ENCODE measurements at places on chromosomes 6 and 20.

- DNase-seq: no peak
Observed at GRCh38 chr6:81450180-81450579, 302.3 kb downstream of the TENT5A start.

DNA sequence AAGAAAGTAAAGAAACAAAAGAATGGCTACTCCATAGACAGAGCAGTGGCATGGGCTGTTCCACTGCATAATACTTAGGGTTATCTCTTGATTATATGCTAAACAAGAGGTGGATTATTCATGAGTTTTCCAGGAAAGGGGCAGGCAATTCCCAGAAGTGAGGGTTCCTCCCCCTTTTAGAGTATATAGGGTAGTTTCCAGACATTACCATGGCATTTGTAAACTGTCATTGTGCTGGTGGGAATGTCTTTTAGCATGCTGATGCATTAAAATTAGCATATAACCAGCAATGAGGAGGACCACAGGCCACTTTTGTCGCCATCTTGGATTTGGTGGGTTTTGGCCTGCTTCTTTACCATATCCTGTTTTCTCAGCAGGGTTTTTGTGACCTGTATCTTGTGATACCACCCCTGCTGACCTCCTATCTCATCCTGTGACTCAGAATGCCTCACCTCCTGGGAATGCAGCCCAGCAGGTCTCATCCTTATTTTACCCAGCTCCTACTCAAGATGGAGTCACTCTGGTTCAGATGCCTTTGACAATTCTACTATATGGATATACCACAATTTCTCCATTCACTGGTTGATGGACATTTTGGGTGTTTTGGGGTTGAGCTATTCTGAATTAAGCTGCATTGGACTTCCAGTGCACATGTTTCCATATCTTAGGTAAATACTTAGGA is 280.6 kb downstream of the FARS2 start:
- DNase-seq: no peak

GRCh38 chr6:19864285-19864684 is 27.1 kb downstream of the ID4 start:
- DNase-seq: no peak

- DNase-seq: no peak
Observed at GRCh38 chr6:101783287-101783686, 389.8 kb downstream of the GRIK2 start.

DNA sequence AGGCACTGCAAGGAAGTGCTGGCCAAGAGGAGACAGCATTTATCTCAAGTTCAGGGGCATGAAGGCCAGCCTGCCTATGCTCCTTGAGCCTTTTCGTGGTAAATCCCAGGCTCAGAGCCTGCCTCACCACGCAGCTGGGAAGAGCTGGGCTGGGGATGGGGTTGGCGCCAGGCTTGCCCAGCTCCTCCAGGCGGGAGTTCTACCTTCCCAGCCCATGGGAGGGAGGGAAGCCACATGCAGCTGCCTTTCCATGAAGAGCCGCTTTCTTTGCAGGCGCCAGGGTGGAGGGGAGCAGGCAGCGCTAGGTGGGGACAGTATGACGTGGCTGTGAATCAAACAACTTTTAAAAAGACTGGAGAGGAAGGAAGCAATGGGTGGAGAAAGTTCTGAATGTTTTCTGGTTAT is 19.5 kb upstream of the SIRT5 start:
- no peak for DNase-seq

GRCh38 chr20:48626226-48626937 is 201.4 kb downstream of the PREX1 start:
- DNase-seq: no peak

DNA sequence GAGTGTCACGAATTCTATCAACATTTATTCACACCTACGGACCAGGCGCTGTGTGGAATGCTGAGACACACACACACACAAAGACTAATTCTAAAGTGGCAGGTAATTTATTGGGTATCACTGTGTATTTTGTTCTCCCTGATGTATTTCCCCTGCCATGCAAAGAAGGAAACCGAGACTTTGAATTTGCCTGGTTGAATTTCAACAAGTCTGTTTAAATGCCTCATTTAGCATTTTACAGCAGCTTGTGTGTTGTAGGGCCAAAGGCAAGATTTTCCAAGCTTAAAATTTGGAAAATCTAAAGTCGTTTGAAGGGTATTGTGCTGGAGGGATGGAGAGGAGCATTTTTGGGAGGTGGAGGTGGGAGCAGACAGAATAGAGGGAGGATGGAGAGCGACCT is 274.4 kb upstream of the ZFP64 start:
- DNase-seq: no peak

GRCh38 chr6:39231521-39232243 is 2.4 kb upstream of the KCNK5 start:
- DNase-seq: no peak

DNA sequence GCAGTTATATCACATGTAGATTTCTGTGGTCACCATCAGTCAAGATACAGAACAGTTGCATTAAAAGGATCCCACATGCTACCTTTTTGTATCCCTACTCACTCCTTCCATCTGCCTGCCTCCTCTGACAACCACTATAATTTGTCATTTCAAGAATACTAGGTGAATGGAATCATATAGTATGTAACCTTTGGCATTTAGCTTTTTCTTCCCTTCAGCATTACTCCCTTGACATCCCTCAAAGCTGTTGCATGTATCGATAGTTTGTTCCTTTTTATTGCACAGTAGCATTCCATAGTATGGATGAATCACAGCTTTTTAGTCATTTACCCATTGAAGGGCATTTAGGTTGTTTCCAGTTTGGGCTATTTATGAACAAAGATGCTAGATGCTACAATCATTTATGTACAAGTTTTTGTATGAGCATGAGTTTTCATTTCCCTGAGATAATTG is 26.1 kb downstream of the NCOA7 start:
- DNase-seq: no peak

GRCh38 chr6:7060769-7061516 is 46.8 kb upstream of the RREB1 start:
- no peak for DNase-seq

- DNase-seq: no peak
Observed at GRCh38 chr20:63186528-63187316, 29.2 kb downstream of the YTHDF1 start.

GRCh38 chr6:139748353-139749146 is 374.1 kb upstream of the CITED2 start:
- DNase-seq: no peak

DNA sequence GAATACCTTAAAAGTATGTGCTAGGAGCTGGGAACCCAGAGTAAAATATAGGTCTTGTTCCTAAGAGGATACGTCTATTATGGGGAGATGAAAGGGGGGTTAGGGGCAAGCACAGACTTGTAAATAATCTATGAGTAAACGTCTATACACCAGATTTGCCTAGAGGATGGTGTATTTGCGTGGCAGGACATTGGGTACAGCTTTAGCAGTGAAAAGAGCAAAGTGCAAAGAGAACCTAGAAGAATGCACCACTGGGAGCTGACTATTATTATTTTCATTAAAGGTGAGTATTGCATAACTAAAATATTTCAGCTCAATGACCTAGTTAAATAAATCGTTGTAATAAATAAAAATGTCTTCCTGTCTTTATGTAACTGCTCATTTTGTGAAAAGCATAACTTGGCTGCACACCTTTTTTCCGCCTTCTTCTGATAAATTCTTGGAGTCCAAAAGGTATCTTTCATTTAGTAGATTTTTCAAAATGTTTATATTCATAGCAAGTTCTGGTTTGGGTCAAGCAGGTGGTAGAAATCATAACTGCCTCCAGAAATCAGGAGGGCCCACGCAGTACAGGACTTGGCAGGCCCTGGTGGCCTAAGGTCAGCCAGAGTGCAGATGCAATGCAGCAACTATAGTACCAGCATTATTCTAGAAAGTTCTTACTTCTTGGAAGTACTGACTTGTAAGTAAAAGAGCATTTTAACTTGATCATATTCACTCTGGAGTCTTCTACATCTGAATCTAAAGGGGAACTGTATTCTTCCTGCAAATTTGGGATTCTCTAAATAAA is 357.2 kb downstream of the PLCB1 start:
- DNase-seq: no peak

GRCh38 chr6:137518386-137518983 is 24.3 kb upstream of the OLIG3 start:
- DNase-seq: no peak

Measured in cortex of kidney (tissue), 1 donor.